Fibroblast of the aortic adventitia (primary cell): ENCODE measurements at places on chromosomes 3 and 15. TPM values are rescaled to one million over a fixed set of nuclear protein-coding genes. Genes with fewer than 3 reads are reported as not detected.
A peak's percentile ranks its signal among the peaks of the same experiment; 100 is the strongest.

Gene B3GALNT1
- 14.2 and 28.5 TPM in 2 replicates for total RNA-seq

Gene TMEM266
- total RNA-seq = 0.09 TPM in 1 of 2 replicates, not detected in the other

Gene ROPN1
- not detected in 2 replicates for total RNA-seq

Gene ADCY5
- total RNA-seq = under 0.01 and 0.41 TPM in 2 replicates

DNA sequence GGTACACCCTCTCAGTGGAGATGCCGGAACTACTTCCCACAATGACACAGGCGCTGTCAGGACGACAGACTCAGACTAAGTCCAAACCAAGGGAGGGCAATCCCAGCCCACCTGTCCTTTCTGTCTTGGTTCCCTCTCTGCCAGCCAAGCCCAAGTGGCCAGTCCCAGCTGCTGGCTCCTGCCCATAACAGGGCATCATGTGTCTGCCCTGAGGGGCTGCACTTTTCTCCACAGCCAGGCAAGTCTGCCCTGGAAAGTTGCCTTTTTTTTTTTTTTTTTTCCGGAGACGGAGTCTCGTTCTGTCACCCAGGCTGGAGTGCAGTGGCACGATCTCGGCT, 20.0 kb upstream of the BCL2A1 start:
- DNase-seq = no peak

GRCh38 chr3:21435871-21436270, 315.1 kb downstream of the ZNF385D start:
- peak; percentile 99 for DNase-seq

- DNase-seq = peak; percentile 23
These were observed 417 bp downstream of the HACD2 start for GRCh38 chr3:123584284-123584987.
